Osteocyte (in vitro differentiated cells): ENCODE measurements at places on chromosomes 7 and 10.

DNA sequence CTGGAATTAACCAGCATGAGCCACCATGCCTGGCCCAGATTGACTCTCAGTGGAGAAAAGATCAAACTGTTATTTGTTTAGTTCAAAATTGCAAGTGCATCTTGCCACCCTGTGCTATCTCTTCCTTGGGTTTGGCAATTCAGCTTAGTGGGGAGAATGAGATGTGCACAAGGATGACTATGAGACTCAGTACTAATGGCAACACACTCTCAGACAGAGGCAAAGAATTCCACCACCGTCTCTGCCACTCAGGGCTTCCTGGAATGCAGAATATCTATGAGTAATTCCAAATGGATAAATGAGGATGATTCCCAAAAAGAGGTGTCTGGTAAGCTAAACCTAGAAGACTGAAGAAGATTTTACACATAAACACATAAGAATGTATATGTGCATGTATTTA lies 525.8 kb downstream of the NRG3 start:
- no peak overlapping the region for H3K27ac ChIP-seq
- H3K4me3 ChIP-seq: no peak overlapping the region

DNA sequence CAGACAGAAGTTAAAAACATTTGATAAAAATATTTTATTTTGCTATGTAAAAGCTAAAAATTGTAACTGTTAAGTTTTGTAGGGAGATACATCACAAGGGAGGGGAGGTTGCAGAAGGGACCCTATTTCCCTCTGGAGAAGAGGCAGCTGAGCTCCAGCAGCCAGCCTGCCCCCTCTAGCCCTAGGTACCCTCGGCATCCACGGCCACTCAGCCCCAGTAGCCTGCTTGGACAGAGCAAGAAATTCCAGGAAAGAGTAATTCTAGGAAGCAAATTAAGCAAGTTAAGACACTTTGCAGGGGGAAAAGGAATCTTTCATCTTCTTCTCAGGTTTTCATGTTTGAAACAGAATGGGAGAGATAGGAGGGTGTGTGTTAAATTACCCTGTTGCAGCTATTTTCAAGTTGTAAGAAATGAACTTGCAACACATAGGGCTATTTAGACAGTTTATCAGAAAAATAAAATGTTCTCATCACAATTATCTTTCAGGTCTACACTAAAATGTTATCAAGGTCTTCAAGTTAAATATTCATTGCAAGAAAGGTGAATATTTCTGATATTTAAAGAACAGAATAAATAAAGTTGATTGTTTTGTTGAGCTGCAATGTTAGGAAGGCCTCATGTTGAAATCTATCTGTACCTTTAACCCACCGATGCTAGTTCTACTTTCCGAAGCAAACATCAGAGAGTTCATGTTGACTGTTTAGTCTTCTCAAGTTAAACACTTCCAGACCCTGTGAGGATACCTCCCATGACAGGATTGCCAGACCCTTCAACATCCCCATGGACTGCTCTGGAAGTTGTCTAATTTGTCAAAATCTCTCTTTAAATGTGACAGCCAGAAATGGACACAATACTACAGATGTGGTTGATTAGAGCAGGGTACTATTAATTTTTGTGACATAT lies 5.5 kb downstream of the SGCE start:
- H3K27ac ChIP-seq: peak overlapping the region; percentile 14
- peaks cover 46% of the 10 kb centered on the region for H3K4me1 ChIP-seq
- no peak for DNase-seq
- no peaks in the 10 kb centered on the region for H3K27me3 ChIP-seq
- H3K36me3 ChIP-seq: peaks cover 2% of the 10 kb centered on the region

GRCh38 chr7:26556061-26556881 lies 264.6 kb downstream of the SNX10 start:
- no peak overlapping the region for H3K27ac ChIP-seq
- no peaks in the 10 kb centered on the region for H3K27me3 ChIP-seq
- H3K4me1 ChIP-seq: no peaks in the 10 kb centered on the region
- H3K4me3 ChIP-seq: no peak overlapping the region

DNA sequence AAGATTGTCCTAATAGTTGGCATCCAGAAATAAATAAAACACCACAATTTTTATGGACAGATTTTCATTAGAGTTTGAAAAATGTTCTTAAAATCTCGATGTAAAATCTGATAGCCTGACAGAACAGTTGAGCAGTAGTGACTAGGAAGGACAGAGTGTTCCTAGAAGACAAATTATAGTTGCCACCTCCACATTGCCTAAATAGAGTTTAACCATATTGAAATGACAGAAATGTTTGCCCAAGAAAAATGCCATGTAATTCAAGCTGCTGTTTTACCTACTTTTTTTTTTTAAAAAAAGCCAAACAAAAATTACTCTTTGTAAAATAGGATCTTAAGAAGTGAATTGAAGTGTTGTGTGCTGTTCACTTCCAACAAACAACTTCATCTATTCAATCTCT lies 8.9 kb upstream of the HERC4 start:
- peaks cover 32% of the 10 kb centered on the region for H3K4me1 ChIP-seq
- H3K4me3 ChIP-seq: no peak overlapping the region
- no peak for DNase-seq

GRCh38 chr7:11513460-11513859 lies 318.5 kb downstream of the THSD7A start:
- H3K4me1 ChIP-seq: no peaks in the 10 kb centered on the region
- H3K27ac ChIP-seq: no peak overlapping the region
- no peak for DNase-seq
- no peak overlapping the region for H3K4me3 ChIP-seq
- H3K36me3 ChIP-seq: no peaks in the 10 kb centered on the region

DNA sequence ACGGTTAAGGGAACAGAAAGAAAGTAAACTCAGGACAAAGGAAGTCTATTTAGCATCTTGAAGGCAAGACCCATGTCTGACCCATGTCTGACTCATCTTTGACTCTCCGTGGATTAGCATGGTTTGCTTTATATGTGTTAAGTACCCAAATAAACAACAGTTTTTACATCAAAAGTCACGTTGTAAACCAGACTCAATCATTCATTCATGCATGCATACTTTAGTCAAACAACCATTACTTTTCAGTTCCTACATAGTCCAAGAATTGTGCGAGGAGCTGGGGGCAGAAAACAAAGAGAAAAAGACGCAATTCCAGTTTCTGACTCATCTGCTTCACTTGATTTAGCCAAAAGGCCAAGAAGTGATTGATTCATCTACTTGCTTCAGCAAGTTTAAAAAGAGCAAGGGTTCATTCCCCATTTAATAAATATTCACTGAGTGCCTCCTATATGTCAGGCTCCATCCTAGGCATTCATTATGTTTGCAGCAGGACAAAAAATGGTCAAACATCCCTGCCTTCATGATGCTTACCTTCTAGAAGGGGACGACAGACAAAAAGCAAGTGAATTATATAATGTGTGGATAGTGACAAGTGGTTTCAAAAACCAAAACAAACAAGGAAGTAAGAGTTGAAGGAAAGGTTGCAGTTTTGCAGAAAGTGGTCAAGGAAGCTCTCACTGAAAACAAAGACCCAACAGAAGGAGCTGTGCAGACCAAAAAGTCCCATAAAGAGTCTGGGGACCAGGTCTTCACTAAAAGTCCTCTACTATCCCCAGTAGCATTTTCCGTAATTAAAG lies 116.2 kb downstream of the FAM107B start:
- H3K27me3 ChIP-seq: peaks cover 3% of the 10 kb centered on the region
- H3K36me3 ChIP-seq: no peaks in the 10 kb centered on the region
- peaks cover 29% of the 10 kb centered on the region for H3K4me1 ChIP-seq
- no peak overlapping the region for H3K27ac ChIP-seq
- no peak overlapping the region for H3K4me3 ChIP-seq

GRCh38 chr10:42953684-42954674 lies 122.9 kb upstream of the RET start:
- peaks cover 5% of the 10 kb centered on the region for H3K27me3 ChIP-seq
- no peak overlapping the region for H3K4me3 ChIP-seq
- peaks cover 14% of the 10 kb centered on the region for H3K4me1 ChIP-seq
- no peak overlapping the region for H3K27ac ChIP-seq
- DNase-seq: peak; percentile 72
- H3K36me3 ChIP-seq: no peaks in the 10 kb centered on the region
